ENCODE measurements at places on chromosomes 4 and X.

- no peak for DNase-seq
Observed at GRCh38 chrX:39258331-39258730, 457.1 kb downstream of the MID1IP1 start.

- no peak for DNase-seq
Observed at GRCh38 chrX:48702716-48703115, 6.2 kb downstream of the SUV39H1 start.

DNA sequence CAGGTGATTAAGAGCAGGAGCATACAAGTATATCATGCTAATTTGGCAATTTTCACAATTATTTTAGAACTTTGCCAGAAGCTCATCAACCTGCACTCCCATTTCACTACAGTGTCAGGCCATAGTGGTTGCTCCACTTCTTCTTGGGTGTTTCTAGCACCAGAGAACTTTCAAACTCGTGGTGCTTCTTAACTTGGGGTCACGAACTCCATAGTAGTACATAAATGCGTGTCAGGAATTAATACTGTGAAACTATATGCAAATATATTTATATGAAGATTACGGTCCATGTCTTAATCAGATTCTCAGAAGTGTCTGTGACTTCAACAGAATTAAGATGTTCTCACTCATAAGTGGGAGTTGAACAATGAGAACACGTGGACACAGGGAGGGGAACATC is 254.3 kb upstream of the BMP3 start:
- no peak for DNase-seq

- no peak for DNase-seq
Observed at GRCh38 chrX:134631426-134632346, 26.6 kb downstream of the PLAC1 start.
